ENCODE measurements at places on chromosomes 7 and 10. TPM values are rescaled to one million over a fixed set of nuclear protein-coding genes. Genes with fewer than 3 reads are reported as not detected.

DNA sequence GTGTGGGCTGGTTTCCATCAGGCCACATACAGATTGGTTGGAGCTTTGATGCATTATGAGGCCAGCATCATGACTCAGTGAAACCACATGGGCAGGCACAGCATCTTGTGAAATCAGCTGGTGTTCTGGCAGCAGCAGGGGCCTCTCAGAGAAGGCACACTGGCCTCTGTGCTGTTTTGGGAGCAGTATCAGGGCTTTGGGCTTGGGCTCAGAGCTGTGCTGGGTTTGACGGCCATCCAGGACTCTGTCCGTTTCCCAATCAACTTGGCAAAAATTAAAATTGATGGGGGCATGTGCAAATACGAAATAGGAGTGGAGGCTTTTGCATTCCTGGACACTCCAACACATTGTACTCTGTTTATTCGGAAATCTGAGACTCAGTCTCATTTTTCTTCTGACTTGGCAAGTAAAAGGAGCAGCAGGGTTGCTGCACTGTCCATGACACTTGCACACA, 190.9 kb downstream of the BMPER start:
- DNase-seq = peak; percentile 39

GRCh38 chr7:110548372-110548771, 542.6 kb upstream of the LRRN3 start:
- no peak for DNase-seq

GRCh38 chr10:121157998-121158397, 306.8 kb downstream of the WDR11 start:
- DNase-seq = peak; percentile 32

ELN gene
- 118 TPM for polyA plus RNA-seq

SFTPA1 gene
- polyA plus RNA-seq = not detected

SLC18A3 gene
- not detected for polyA plus RNA-seq

PAOX gene
- 4.4 TPM for polyA plus RNA-seq

CFTR gene
- polyA plus RNA-seq = 9.1 TPM
